ENCODE measurements at places on chromosomes 12 and 14. TPM values are rescaled to one million over a fixed set of nuclear protein-coding genes. Genes with fewer than 3 reads are reported as not detected.

Gene RPL36AL
- total RNA-seq = 161 TPM

Gene CYP27B1
- 1.8 TPM for total RNA-seq

Gene ZBTB1
- 28.1 TPM for total RNA-seq

Gene CYP46A1
- not detected for total RNA-seq

Gene BEGAIN
- total RNA-seq = 0.26 TPM

Gene CRACR2A
- 9.5 TPM for total RNA-seq

Gene C12orf54
- not detected for total RNA-seq

Gene GYS2
- total RNA-seq = not detected

Gene TAS2R9
- not detected for total RNA-seq

Gene TBC1D30
- total RNA-seq = 29.4 TPM

Data from Calu3 (cell line).